ENCODE measurements at places on chromosomes 2 and 18. TPM values are rescaled to one million over a fixed set of nuclear protein-coding genes. Genes with fewer than 3 reads are reported as not detected.
A peak's percentile ranks its signal among the peaks of the same experiment; 100 is the strongest.

- no peaks in the 10 kb centered on the region for H3K27me3 ChIP-seq
- H3K4me1 ChIP-seq, result peaks cover 37% of the 10 kb centered on the region
- DNase-seq, result no peak
- H3K27ac ChIP-seq, result no peak overlapping the region
Measured at GRCh38 chr2:27956888-27957287, 66.4 kb downstream of the BABAM2 start.

- no peaks in the 10 kb centered on the region for H3K36me3 ChIP-seq
- H3K4me3 ChIP-seq, result no peak overlapping the region
- H3K27me3 ChIP-seq, result peaks cover 4% of the 10 kb centered on the region
- no peak for DNase-seq
Measured at GRCh38 chr18:22467760-22468553, 50.2 kb upstream of the CTAGE1 start.

GRCh38 chr18:9673296-9674251 lies 34.5 kb upstream of the RAB31 start:
- peak; percentile 19 for DNase-seq
- no peak overlapping the region for H3K4me3 ChIP-seq
- no peak overlapping the region for H3K27ac ChIP-seq

GRCh38 chr18:36655930-36656329 lies 172.9 kb downstream of the TPGS2 start:
- H3K36me3 ChIP-seq, result no peaks in the 10 kb centered on the region
- no peaks in the 10 kb centered on the region for H3K4me1 ChIP-seq
- no peak overlapping the region for H3K4me3 ChIP-seq
- no peak for DNase-seq
- no peak overlapping the region for H3K27ac ChIP-seq

MYCN gene
- 0.58 TPM for total RNA-seq

DNA sequence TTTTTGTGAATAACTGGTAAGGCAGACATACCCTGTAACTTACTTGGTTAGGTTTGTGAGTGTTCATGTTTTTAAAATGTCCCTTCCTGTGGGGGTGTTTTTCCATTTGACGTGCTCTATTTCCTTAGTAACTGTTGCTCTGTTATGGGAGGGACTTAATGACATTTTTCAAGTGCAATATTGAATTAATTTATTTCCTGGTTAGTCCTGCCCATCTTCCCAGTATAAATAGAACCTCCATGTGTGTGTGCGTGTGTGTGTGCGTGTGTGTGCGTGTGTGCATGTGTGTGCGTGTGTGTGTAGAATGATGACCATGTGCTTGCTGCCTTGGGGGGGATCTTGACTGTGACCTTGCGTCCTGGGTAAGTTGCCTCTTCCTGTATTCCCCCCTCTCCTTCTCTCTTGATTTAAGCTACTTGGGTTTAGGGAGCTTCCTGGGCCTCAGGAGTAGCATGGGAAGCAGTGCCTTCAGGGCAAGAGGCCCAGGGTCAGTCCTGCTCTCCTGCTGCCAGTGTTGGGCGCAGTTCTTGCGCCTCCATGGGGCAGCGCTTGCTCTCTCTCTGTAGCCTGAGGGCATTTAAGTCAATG lies 163.9 kb downstream of the LDLRAD4 start:
- no peaks in the 10 kb centered on the region for H3K36me3 ChIP-seq
- H3K27me3 ChIP-seq, result no peaks in the 10 kb centered on the region

ERLEC1 gene
- 27.6 TPM for total RNA-seq

DNA sequence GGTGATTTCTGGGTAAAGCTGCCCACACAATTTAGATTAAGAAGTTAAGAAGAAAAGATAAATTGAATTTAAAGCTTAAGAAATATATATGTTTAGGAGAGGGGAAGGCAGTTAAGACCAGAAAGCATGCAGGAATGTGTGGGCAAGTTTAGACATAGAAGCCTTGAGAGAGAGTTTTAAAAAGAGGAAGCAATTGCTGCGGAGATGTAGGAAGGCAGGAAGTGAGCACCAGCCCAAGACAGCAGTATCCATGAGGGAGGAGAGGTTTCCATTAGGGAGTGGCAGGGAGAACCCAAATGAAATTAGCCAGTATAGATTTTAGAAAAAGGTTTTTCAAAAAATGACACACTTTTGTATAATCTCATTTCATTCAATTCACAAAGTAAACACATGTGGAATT lies 24.3 kb downstream of the DSC2 start:
- H3K4me3 ChIP-seq, result no peak overlapping the region
- no peaks in the 10 kb centered on the region for H3K4me1 ChIP-seq
- DNase-seq, result no peak
- no peaks in the 10 kb centered on the region for H3K36me3 ChIP-seq

GRCh38 chr18:59515147-59515546 lies 156.1 kb upstream of the LMAN1 start:
- DNase-seq, result no peak
- H3K27me3 ChIP-seq, result peaks cover 9% of the 10 kb centered on the region
- H3K36me3 ChIP-seq, result peaks cover 5% of the 10 kb centered on the region
- H3K27ac ChIP-seq, result no peak overlapping the region
- H3K4me1 ChIP-seq, result no peaks in the 10 kb centered on the region

GRCh38 chr2:199465390-199465789 lies 7.7 kb upstream of the SATB2 start:
- H3K27me3 ChIP-seq, result peaks cover 46% of the 10 kb centered on the region
- no peak overlapping the region for H3K27ac ChIP-seq
- H3K4me3 ChIP-seq, result no peak overlapping the region
- peaks cover 26% of the 10 kb centered on the region for H3K4me1 ChIP-seq
- H3K36me3 ChIP-seq, result peaks cover 29% of the 10 kb centered on the region

DNA sequence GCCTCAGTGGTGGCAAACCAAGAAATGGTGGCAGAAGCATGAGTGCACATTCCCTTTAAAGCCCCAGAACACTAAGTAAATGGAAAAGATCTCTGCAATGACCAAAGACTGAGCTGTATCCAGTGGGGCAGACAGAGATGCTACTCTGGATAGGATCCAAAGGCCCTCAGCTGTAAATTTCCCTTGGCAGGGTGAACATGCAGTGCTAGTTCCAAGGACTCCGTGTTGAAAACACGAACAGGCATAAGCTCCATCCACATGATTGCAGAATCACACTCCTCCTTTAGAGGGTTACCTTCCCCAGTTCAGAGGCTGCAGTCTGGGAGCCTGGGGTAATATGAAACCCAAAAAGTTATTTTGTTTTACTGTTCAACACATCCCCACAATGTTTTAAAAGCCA lies 98.6 kb upstream of the KLF7 start:
- no peaks in the 10 kb centered on the region for H3K36me3 ChIP-seq
- DNase-seq, result no peak
- H3K27me3 ChIP-seq, result no peaks in the 10 kb centered on the region
- no peak overlapping the region for H3K27ac ChIP-seq

ACSL3 gene
- 43.1 TPM for total RNA-seq

DNA sequence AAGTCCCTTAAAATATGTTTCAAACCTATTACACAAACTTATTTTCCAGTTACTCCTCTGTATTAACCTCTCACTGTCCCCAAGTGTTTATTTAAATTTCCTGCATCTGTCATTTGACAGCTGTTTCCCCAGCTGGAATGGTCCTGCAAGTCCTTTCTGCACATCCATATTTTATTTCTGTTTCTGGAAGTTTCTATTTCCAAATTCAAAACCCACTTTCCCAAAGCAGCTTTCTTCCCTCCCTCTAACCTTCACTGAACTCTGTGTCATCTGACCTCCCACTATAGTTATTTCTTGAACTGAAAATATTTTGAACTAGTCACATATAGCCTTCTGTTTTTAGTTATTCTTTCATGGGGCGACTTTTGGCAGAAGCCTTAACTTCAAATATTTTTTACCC lies 459.4 kb upstream of the MC4R start:
- H3K27me3 ChIP-seq, result no peaks in the 10 kb centered on the region
- H3K36me3 ChIP-seq, result no peaks in the 10 kb centered on the region
- H3K4me3 ChIP-seq, result no peak overlapping the region
- no peak for DNase-seq

CAPN14 gene
- total RNA-seq, result 0.65 TPM

TLX2 gene
- not detected for total RNA-seq

SMCHD1 gene
- total RNA-seq, result 208 TPM

DNA sequence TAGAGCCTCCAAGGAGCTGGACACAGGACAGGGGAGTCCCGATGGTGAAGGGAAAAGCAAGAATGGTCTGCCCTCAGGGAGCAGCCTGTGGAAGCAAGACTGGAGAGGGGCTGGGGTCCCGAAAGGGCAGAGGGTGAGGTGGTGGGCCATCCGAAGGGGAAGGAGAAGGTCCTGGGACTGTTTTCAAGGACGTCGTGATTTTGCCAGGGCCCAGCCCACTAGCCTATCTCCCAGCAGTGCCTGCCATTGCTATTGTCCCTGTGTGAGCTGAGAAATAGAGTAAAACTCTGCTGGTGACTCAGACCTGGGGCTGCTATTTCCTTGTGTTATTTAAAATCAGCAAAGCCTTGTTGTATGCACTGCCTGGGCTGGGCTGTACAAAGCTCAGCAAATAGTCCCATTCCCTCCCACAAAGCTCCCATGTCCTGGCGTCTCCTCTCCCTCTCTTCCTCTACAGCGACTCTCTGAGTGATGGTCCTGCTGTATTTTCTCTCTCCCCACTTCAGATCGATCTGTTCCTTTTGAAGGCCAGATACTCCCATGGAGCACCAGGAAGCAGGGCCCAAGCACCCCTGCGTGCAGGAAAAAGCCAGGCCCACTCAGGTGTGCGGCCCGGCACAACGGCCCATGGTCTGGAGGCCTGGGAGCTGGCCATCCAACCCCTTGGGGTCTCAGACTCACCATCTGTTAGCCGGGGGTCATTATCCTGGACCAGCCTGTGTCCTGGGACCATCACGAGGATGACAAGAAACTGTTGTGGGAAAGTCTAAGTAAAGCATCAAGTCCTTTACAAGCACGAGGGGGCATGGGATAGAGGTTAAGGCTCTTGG lies 65.0 kb upstream of the OTOF start:
- no peak overlapping the region for H3K4me3 ChIP-seq
- H3K36me3 ChIP-seq, result no peaks in the 10 kb centered on the region
- no peaks in the 10 kb centered on the region for H3K4me1 ChIP-seq
- no peak overlapping the region for H3K27ac ChIP-seq
- peaks cover 2% of the 10 kb centered on the region for H3K27me3 ChIP-seq

HOXD10 gene
- total RNA-seq, result not detected

QPCT gene
- 0.52 TPM for total RNA-seq

DNA sequence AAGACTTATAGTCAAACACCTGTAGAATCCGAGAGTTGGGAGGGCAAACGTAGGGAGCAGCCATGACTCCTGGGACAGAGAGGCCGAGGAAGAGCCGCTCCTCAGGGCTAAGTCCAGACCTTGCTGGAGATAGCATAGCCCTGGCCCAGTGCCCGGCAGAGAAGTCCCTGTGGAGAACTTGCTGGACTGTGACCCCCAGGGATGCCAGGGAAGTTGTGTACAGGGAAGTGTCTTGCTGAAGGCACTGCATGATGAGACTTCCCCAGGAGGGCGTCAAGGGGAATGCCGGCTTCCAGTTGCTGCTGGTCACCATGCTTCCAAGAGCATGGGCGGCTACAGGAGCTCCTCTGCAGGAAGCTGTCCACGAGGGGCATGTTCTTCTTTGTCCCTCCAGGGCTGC lies 8.6 kb upstream of the CNDP1 start:
- no peak overlapping the region for H3K4me3 ChIP-seq
- no peak overlapping the region for H3K27ac ChIP-seq
- no peaks in the 10 kb centered on the region for H3K4me1 ChIP-seq
- H3K27me3 ChIP-seq, result peaks cover 8% of the 10 kb centered on the region

MYO3B gene
- not detected for total RNA-seq

GRCh38 chr2:191688934-191689695 lies 11.2 kb downstream of the NABP1 start:
- no peaks in the 10 kb centered on the region for H3K27me3 ChIP-seq
- H3K4me1 ChIP-seq, result peaks cover 11% of the 10 kb centered on the region
- no peak overlapping the region for H3K4me3 ChIP-seq
- H3K36me3 ChIP-seq, result peaks cover 5% of the 10 kb centered on the region
- H3K27ac ChIP-seq, result peak overlapping the region; percentile 15

GRCh38 chr18:55034742-55035141 lies 75.5 kb upstream of the CCDC68 start:
- DNase-seq, result no peak
- no peaks in the 10 kb centered on the region for H3K36me3 ChIP-seq
- H3K4me1 ChIP-seq, result no peaks in the 10 kb centered on the region
- no peak overlapping the region for H3K4me3 ChIP-seq

SERPINB2 gene
- 1.9 TPM for total RNA-seq

GRCh38 chr2:46697830-46698323 lies 217.7 kb downstream of the MCFD2 start:
- no peaks in the 10 kb centered on the region for H3K27me3 ChIP-seq
- H3K4me3 ChIP-seq, result peak overlapping the region; percentile 98
- peaks cover 45% of the 10 kb centered on the region for H3K4me1 ChIP-seq
- no peak for DNase-seq

GRCh38 chr2:96693286-96694200 lies 46.3 kb downstream of the LMAN2L start:
- H3K4me1 ChIP-seq, result no peaks in the 10 kb centered on the region
- H3K27me3 ChIP-seq, result no peaks in the 10 kb centered on the region
- DNase-seq, result no peak
- no peaks in the 10 kb centered on the region for H3K36me3 ChIP-seq
- H3K4me3 ChIP-seq, result no peak overlapping the region
- H3K27ac ChIP-seq, result no peak overlapping the region

- DNase-seq, result no peak
- H3K4me3 ChIP-seq, result no peak overlapping the region
- peaks cover 4% of the 10 kb centered on the region for H3K4me1 ChIP-seq
- no peak overlapping the region for H3K27ac ChIP-seq
- no peaks in the 10 kb centered on the region for H3K36me3 ChIP-seq
Measured at GRCh38 chr2:23521060-23521459, 136.1 kb downstream of the KLHL29 start.

DNA sequence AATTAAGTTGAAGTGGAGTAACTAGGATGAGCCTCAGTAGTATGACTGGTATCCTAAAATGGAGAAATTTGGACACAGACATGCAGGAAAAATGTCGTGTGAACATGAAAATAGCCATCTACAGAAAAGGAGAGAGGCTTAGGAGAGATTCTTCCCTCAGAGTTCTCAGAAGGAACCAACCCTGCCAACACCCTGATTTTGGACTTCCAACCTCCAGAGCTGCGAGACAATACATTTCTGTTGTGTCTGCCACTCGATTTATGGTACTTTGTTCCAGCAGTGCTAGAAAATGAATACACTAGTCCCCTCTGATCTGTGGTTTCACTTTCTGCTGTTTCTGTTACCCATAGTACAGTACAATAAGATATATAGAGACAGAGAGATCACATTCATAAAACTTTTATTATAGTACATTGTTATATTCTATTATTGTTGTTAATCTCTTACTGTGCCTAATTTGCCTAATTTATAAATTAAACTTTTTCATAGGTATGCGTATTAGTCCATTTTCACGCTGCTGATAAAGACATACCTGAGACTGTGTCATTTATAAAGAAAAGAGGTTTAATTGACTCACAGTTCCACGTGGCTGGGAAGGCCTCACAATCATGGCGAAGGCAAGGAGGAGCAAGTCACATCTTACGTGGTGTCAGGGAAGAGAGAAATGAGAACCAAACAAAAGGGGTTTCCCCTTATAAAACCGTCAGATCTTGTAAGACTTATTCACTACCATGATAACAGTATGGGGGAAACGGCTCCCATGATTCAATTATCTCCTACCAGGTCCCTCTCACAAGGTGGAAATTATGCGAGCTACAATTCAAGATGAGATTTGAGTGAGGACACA lies 41.3 kb downstream of the PLEKHA3 start:
- peaks cover 11% of the 10 kb centered on the region for H3K4me1 ChIP-seq
- no peak for DNase-seq
- H3K27me3 ChIP-seq, result no peaks in the 10 kb centered on the region
- no peaks in the 10 kb centered on the region for H3K36me3 ChIP-seq
- H3K27ac ChIP-seq, result no peak overlapping the region
- no peak overlapping the region for H3K4me3 ChIP-seq
